ENCODE measurements at places on chromosomes 16 and 17.

DNA sequence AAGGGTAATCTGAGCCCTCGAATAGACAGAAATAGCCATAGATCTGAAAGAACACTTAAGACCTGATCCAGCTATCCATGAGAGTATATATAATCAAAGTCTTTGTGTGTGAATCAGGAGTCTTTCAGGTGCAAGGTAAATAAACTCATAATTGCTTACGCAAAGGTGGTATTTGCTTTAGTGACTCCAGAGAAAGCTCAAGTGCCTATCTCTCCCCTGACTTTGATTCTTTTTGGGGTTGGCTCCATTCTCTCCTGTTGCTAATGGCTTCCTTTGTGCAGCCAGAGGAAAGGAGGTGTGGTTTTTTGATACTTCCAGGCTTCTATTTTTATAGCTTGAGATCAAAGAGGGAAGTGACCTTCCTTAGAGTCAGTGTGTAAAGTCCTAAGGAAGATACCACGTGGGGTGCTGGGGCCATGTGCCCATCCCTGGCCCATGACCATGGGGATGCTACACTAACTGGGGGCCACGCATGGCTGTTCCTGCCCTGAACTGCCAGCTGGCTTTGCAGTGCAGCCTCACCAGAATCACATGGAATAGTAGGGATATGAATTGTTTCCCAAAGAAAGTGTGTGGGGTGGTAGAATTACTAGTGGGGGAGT lies 45.8 kb downstream of the TENT4B start:
- DNase-seq = no peak

- no peak for DNase-seq
These were observed at the start of gene RAB11FIP4 for GRCh38 chr17:31391496-31391949. TSS of gene RAB11FIP4 (plus strand) at chr17:31391675. CDS start at chr17:31391853, 178 bp downstream.

GRCh38 chr16:78628461-78629045 lies 529.1 kb downstream of the WWOX start:
- DNase-seq = no peak

GRCh38 chr16:4926928-4927327 lies 10.0 kb downstream of the PPL start:
- no peak for DNase-seq

DNA sequence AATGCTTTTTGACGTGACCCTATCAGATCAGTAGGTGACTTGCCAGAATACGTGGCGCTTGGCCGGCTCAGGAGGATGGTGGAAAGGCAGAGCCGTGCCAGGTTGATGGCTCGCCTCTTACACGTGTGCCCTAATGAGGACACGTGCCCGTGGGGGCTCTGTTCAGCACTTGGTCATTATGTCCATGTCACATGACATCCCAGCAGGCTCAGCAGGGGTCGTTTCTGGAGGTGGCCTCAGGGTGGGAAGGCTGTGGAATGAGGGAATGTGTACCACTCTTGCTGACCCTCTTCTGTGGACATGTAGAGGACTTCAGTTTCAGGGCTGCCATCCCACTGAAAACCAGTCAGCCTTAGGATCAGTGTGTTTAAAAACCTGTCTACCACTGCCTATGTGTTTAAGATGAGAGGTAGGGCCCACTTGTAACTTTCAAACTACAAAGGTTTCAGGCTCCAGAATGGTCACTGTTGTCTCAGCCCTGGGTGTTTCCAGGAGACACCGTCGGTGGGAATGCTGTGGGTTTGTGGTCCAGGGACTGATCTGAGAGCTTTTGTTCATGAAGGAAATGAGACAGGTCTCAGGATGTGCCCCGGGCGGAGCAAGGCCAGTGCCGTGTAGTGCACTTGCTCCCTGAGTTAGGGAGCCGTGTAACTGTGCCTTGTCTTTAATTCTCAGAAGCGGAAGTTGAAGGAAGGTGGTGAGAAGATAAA lies 12.1 kb downstream of the UBN1 start:
- no peak for DNase-seq

- DNase-seq = no peak
These were observed 292.6 kb upstream of the SOX9 start for GRCh38 chr17:71828182-71828596.

DNA sequence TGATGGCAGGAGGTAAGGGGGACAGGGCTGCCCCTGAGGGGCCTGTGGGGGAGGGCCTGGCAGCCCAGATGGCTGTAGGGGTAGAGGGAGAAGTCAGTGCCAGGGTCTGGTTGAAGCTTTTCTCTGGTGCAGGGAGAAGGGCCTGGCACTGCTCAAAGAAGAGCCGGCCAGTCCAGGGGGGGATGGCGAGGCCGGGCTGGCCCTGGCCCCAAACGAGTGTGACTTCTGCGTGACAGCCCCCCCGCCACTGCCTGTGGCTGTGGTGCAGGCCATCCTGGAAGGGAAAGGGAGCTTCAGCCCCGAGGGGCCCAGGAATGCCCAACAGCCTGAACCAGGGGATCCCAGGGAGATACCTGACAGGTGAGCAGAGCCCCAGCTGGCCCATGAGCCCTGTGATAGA lies 2.8 kb upstream of the NOL3 start:
- DNase-seq = no peak

DNA sequence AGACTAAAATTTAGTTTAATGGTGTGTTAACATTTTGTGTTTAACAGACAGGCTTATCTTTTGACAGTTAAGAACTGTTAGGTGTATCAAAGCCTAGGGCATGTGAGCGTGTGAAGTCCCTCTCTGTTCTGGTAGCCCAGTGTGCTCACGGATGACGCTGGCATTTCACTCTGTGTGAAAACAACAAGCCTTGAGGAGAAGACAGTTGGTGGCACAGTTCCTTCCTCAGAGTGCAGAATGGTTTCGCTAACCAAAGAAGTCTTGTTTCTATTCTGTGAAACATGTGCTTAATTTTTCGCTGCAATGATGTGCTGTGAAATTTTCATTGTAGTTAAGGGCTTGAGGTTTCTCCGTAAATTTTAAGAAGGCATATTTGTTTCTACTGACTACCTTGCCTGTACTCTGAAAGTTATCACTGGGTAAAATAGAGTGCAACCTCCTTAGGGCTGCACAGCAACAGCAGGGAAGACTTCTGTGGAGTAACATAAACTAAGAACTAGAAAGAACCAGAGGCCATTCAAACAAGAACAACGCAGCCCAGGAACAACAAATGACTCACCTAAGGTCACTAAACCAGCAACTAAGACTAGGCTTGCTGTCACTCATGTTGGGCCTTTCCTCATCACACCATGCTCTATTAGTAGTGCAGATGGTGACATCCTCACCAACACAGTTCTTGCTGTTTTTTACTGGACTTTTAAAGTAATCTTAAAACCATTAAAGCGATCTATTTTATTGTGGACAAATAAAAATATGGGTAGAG lies 33.4 kb downstream of the BRD7 start:
- no peak for DNase-seq

DNA sequence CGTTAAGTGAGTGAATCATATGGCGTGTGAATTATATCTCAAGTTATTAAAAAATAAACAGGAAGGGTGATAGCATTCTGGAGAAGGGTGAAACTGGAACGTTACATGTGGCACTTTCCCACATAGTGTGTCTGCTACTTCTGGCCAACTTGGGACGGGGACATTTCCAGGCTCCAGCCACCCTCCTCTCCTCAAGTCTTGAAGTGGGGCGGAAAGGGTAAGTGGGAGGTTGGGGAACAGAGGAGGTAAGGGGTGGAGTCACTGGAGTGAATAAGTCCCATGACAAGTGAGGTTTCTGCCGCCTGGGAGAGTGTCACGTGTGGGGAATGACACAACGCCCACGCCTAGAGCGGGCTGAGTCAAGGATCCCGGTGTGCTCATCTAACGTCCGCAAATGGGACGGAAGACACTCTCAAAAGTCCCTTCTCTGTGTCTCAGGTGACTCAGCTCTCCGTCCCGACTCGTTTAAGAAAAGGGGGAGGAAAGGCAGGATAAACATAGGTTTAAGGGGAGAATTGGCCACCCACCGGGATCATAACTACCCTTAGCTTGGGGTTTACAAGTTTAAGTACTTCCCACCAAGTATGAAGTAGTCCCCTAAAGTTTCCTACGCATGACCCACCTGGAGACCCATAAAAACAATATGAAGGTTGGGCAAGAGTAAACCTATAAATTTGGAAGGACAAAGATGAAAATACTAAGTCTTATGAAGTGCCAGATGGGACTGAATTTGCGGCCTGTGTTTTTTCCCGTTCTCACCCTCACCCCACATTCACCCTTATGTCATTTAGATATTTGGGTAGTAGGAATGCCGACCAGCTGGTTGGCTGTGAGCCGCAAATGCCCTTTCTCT lies 1.2 kb upstream of the SPAG9 start:
- DNase-seq = peak; percentile 68

DNA sequence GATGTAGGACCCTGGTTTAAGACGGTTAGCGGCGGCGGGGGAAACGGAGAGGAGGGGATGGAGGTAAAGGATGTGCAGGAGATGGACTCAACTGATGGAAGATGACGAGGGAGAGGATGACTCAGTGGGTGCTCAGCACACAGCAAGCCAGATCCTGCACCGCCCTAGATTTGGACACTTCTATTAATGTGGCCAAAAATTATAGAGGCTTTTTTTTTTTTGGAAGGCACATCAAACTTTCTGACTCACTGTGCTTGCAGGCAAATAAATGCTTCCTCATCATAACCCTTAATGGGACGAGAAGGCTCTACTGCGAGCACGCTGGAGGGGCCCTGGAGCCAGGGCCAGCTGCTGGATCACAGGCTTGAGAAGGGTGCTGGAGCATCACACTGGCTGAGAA lies 36.0 kb downstream of the RTN4RL1 start:
- DNase-seq = no peak

DNA sequence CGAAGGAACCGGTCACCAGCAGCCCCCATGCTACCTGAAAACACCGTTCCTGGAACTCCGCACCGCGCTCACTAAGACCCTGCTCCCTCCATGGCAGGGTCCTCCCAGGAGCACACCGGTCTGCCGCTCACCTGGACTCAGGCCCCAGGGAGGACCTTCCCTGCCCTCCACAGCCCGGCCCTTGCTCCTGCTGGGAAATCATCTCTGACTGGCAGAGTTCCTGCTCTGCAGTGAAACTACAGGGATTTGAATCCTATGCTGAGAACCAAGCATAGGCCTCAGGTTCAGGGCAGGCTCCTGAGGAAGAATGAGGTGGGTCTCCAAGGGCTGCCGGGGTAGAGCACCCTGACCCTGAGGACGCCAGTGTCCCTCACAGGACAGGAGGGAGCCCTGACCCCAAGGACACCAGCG lies 88.5 kb downstream of the KCNJ12 start:
- no peak for DNase-seq

- no peak for DNase-seq
These were observed 168.0 kb upstream of the FOXF1 start for GRCh38 chr16:86342161-86342834.

GRCh38 chr17:78223765-78224164 lies 7.7 kb upstream of the TMEM235 start:
- no peak for DNase-seq

- peak; percentile 17 for DNase-seq
These were observed 18.6 kb downstream of the C1QTNF1 start for GRCh38 chr17:79042421-79043190.

DNA sequence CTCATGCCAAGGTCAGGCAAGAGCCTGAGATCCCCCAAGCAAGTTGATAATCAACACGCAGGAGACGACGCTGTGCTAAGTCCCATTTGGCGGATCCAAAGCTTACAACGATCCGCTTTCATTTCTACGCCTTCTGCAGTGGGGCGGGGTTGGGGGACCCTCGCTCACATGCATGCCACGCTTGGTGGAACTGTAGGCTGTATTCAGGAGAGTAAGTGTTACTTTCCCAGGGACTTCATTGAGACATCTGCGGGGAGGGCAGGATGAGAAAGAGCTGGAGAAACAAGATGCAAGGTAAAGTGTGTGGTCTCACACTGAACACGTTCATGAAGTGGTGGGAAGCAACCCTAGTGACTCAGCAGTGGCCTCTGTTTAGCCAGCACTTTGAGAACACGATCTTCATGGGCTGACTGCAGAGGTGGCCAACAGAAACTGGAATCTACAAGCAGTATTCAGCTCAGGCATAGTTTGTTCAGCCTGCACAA lies 100.5 kb downstream of the XYLT1 start:
- DNase-seq = no peak

DNA sequence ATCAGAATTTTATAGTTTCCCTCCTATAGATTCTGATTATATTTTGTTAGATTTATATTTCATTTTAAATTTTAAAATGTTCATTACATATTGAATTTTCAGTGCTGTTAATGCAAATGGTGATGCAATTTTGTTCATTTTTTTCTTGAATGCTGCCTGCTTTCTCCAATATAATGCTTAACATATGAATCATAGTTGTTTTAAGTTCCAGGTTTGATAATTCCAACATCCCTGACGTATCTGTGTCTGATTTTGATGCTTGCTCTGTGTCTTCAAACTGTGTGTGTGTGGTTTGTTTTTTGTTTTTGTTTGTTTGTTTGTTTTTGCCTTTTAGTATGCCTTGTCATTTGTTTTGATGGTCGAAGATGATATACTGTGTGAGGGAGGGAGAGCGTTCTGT lies 134.7 kb upstream of the ELAC2 start:
- no peak for DNase-seq

DNA sequence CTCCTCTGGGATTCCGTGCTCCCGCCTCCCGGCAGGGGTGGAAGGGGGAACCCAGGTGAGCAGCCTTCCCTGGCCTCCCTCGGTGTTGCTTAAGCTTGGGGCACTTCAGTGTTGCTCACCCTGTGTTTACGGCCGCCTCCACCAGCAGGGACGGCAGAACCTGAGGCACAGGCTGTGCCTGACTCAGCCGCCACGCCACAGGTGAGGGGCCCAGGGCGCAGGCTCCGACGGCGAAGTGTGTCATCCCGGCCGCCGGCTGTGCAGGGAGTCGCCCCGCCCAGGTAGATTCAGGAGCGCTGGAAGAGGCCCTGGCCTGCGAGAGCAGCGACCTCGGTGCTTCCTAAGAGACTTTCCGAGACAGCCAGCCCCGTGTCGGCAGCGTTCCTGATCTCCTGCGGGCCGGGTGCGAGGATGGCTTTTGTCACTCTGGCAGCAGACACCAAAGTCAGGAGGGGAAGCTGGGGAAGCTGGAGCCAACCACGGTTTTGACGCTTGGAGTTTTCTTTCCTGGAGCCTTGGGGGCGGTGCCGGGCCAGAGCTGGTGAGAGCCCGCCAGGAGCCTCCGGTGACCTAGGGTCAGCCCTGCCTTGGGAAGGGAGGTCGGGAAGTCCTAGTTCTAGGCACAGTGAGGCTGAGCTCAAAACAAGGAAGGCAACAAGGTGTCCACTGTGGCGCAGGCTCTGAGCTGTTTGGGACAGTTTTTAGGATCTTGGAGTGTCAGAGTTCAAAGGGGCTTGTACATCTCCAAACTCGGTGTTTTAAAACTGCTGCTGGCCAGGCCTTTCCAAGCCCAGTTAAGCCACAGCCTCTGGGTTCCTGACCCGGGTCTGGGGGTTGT lies 2.1 kb downstream of the GSE1 start:
- no peak for DNase-seq

DNA sequence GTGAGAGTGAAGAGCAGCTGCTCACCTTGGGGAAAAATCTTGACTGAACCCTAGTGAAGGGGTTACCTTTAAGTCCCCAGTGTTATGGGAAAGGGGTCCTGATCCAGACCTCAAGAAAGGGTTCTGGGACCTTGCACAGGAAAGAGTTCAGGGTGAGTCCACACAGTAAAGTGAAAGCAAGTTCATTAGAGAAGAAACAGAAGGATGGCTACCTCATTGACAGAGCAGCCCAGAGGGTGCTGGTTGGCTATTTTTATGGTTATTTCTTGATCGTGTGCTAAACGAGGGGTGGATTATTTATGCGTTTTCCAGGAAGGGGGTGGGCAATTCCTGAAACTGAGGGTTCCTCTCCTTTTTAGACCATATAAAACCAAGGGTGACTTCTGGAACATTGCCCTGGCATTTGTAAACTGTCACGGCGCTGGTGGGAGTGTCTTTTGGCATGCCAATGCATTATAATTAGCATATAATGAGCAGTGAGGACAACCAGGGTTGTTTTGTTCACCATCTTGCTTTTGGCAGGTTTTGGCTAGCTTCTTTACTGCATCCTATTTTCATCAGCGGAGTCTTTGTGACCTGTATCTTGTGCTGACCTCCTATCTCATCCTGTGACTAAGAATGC lies 58.4 kb downstream of the SMPD3 start:
- no peak for DNase-seq
